ENCODE measurements at places on chromosomes 3 and 15. TPM values are rescaled to one million over a fixed set of nuclear protein-coding genes. Genes with fewer than 3 reads are reported as not detected.

DNA sequence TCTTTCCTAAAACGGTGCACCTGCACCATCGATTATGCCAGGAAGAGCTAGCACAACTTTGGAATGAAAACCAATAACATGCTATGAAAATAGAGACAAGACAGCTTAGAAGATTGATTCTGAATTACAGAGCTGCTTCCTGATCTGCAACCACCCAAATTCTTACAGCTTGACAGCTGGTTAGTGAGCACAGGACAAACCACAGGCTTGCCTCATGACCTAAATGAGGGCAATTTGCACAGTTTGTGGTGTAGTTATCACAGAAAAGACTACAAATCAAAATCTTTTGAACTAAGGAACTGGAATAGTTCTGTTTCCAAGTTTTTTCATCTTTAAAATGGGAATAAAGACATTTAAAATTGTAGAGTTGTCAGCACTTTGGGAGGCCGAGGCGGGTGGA lies 533.5 kb downstream of the NAALADL2 start:
- no peaks in the 10 kb centered on the region for H3K36me3 ChIP-seq
- no peak for DNase-seq
- no peaks in the 10 kb centered on the region for H3K27me3 ChIP-seq
- H3K4me3 ChIP-seq = no peak overlapping the region
- no peak overlapping the region for H3K27ac ChIP-seq
- no peaks in the 10 kb centered on the region for H3K4me1 ChIP-seq

DNA sequence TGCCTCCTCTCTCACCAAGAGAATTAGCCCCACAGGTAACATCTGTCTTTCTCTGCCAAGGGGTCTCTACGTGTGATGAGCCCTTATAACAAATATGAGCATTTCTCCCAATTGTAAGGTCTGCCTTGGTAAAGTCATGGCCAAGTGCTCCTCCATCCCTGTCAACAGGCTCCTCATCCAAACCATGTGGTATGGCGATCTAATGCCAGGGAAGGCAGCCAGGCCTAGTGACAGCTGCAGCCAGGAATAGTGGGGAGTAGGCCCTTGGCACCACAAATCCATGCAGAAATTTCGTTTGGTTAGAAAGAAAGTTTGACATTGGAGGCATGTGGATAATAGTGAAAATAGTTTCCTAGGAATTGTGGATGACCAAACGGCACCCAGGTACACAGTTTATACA lies 4.7 kb upstream of the LRTM1 start:
- no peaks in the 10 kb centered on the region for H3K4me1 ChIP-seq
- H3K36me3 ChIP-seq = no peaks in the 10 kb centered on the region
- no peak overlapping the region for H3K27ac ChIP-seq
- no peaks in the 10 kb centered on the region for H3K27me3 ChIP-seq
- DNase-seq = no peak
- H3K4me3 ChIP-seq = no peak overlapping the region

Gene RAD51
- total RNA-seq = 11.4 TPM

GRCh38 chr3:111936967-111937366 lies 41.9 kb upstream of the ABHD10 start:
- no peak for DNase-seq
- H3K4me3 ChIP-seq = no peak overlapping the region
- H3K27ac ChIP-seq = no peak overlapping the region
- 0 out of 2 replicates have a peak, but pooled peaks cover 3% of the 10 kb centered on the region for H3K4me1 ChIP-seq

Gene CPNE4
- total RNA-seq = not detected

DNA sequence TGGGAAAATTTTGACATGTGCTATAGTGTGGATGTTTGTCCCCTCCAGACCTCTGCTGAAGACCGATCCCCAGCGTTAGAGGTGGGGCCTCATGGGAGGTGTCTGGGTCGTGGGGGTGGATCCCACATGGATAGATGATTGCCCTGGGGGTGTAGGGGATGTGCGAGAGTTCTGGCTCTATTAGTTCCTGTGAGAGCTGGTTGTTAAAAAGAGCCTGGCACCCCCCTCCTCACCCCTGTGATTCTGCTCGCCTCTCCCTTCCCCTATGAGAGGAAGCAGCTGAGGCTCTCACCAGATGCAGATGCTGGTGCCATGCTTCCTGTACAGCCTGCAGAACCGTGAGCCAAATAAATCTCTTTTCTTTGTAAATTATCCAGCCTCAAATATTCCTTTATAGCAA lies 67.4 kb downstream of the ATP10A start:
- no peak overlapping the region for H3K27ac ChIP-seq
- no peak for DNase-seq
- H3K4me3 ChIP-seq = no peak overlapping the region
- no peaks in the 10 kb centered on the region for H3K36me3 ChIP-seq
- no peaks in the 10 kb centered on the region for H3K4me1 ChIP-seq
- H3K27me3 ChIP-seq = no peaks in the 10 kb centered on the region

Gene BCL2A1
- total RNA-seq = 1.4 TPM

Gene NANOGP8
- not detected for total RNA-seq

GRCh38 chr15:101115786-101116680 lies 135.8 kb downstream of the CHSY1 start:
- H3K27ac ChIP-seq = no peak overlapping the region
- no peak for DNase-seq
- H3K4me1 ChIP-seq = peaks cover 12% of the 10 kb centered on the region

DNA sequence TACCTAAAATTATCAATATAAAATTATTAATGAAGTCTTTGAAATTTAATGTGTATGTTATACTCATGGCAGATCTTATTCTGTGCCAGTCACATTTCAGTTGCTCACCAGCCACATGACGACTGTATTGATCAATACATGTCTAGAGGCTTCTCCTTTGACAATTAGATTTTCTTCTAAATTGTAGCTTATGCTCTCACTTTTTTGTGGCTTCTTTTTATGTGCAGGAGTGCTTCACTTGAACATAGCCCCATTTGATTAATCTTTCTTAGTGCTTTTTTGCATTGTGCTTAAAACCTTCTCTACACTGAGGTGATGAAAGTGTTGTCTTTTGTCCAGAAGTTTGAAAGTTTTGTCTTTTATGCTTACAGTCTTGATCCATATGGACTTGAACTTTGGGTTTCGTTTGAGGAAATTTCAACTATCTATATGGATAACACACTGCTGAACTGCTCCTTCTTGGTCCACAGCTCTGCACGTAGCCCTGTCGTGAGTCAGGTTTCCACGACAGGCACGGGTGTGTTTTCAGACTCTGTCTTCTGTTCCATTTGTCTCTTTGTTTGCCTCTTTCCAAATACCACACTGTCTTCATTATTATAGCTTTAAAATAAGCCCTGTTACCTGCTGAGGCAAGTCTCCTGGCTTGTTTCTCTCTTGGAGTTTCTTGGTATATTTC lies 393.9 kb upstream of the CFAP20DC start:
- no peak overlapping the region for H3K4me3 ChIP-seq
- no peaks in the 10 kb centered on the region for H3K27me3 ChIP-seq
- no peaks in the 10 kb centered on the region for H3K4me1 ChIP-seq
- no peak overlapping the region for H3K27ac ChIP-seq

Gene ACP3
- 0.36 TPM for total RNA-seq

DNA sequence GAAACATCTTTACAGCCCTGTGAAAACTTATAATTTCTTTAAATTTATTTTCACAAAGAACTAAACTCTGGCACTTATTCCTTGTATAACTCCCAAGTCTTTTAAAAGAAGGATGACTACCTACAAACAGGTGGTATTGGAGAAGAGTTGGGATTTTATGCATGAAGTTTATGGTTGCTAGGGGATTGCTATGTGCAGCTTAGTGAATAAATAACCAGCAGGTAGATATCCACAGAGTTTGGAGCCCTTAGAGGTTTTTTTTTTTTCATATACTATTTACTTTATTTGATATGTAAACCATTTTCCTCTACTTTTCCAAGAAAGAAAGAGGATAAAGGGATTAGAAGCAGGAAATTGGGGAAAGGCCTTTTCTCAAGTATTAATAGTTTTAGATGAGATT lies 91.5 kb downstream of the GPR156 start:
- no peaks in the 10 kb centered on the region for H3K4me1 ChIP-seq
- no peak overlapping the region for H3K27ac ChIP-seq
- no peak for DNase-seq
- H3K27me3 ChIP-seq = no peaks in the 10 kb centered on the region

Gene USP8
- total RNA-seq = 62.1 TPM

DNA sequence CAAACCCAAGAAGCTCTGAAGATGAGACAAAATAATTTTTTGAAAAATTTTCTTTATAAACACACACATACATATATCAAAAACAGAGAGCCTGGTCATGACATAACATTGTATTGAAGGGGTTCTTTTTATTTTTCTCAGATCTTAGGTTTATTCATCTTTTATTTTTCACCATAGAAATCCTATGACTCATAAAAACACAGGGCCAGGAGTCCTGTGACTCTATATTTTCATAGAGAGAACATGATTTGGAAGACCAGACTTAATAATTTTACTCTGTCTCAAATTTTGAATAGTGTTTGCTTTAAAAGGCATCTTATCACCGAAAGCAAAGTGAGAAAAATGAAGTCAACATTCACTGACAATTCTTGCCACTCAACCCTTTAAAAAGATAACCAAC lies 57.7 kb downstream of the SUCNR1 start:
- H3K4me1 ChIP-seq = no peaks in the 10 kb centered on the region
- no peaks in the 10 kb centered on the region for H3K27me3 ChIP-seq
- no peak for DNase-seq

DNA sequence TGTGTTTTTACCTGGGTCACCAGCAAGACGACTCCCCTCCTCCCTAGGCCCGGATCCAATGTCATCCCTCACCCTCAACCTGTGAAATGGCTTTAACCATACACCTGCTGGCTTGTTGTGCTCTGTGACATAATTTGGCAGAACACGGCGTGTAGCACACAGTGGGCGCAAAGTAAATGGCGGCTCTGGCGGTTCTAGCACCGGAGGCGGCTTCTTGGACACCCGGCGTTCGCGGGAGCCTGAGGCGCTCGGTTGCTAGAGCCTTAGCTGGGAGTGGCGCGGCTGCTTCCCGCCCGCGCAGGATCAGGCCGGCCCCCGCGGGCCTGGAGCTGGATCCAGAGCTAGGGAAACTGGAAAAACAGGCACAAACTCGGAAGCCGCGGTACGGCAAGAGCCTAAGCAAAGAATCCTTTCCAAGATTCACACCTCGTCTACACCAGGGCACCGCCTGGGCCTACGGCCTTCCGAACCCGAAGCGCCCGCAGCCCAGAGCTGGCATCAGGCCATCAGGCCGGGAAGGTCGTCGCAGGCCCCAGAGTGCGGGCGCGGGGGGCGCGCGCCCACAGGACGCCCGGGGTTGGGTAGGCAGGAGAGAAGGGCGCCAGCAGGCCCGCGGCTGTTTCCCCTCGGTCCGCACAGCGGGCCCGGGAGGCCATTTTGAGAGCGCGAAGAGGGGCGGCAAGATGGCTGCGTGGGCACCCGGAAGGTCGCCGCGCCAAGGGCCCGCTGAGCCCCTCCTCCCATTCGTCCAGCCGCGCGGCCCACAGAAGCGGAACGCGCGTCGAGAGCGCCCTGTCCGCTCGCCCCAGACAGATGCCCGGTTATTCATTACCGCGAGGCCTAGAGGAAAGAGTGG lies 43.9 kb upstream of the POLG start:
- H3K27me3 ChIP-seq = no peaks in the 10 kb centered on the region
- no peak overlapping the region for H3K4me3 ChIP-seq
- DNase-seq = no peak
- peaks cover 7% of the 10 kb centered on the region for H3K4me1 ChIP-seq
- no peak overlapping the region for H3K27ac ChIP-seq

DNA sequence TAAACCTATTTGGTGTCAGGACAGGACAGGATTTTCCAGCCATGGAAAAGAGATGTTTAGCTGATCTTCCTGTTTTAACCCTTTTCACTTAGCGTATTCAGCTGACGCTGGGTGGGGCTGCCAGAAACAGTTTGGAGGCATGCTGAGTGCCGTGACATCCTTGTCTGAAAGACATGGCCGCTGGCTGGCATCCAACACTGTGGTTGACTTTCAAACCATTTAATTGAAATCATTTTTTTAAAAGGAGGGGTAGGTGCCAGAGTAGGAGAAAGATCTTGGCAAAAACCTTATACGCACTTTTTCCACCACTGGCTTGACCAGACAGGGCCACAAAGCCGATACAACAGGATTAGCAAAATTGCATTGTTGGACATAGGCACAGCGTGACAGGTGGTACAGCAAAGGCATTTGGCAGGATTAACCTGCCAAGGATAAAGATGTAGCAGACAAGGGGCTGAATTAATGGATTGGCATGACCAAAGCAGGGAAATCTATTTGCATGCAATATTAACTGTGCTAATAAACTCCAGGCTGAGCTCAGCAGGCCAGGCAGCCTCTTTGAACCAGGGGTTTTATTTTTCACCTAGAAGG lies 131.8 kb upstream of the TOPAZ1 start:
- H3K4me3 ChIP-seq = no peak overlapping the region
- peaks cover 13% of the 10 kb centered on the region for H3K4me1 ChIP-seq
- H3K36me3 ChIP-seq = no peaks in the 10 kb centered on the region
- H3K27ac ChIP-seq = no peak overlapping the region
- no peaks in the 10 kb centered on the region for H3K27me3 ChIP-seq

DNA sequence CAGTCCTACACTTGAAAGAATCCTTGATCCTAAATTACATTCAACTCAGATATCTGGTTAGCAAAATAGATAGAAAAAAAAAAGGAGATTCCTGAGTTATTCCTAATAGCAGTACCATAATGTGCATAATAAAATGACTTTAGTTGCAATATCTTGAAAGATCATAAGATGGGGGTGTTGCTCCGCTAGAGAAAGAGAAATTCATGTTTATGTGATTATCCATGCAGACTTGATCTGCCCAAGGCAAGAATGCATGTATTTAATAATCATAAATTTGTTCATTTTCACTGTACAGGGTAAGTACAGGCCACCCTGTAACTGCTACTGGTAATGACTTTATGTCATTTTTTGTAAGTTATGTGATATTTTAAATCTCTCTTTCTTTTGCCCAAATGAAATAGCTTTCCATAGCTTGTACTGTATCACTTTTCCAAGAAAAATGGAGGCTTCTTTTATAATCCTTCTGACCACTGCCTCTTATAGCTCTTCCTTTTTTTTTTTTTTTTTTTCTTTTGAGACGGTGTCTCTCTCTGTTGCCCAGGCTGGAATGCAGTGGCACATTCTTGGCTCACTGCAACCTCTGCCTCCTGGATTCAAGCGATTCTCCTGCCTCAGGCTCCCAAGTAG lies 84.6 kb downstream of the HCN4 start:
- no peaks in the 10 kb centered on the region for H3K4me1 ChIP-seq
- H3K4me3 ChIP-seq = no peak overlapping the region
- DNase-seq = peak; percentile 58
- no peak overlapping the region for H3K27ac ChIP-seq

DNA sequence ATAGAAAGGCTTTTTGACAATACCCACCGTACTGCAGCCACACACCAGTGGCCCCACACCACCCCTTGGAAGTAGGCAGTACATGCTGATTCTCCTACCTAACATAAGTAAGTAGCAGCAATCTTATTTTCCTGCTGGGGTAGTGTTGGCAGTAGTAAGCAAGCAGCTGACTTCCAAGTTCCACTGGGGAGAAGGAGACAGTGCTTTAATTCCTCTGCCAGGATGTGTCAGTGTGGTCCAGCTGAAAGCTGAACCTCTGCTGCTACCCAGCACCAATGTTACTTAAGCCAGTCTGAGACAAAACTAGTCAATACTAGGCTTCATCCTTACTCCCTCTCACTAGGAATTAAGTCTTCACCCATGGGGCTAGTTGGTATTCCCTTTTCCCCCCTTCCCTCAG lies 74.7 kb downstream of the DZIP3 start:
- H3K4me1 ChIP-seq = peaks cover 8% of the 10 kb centered on the region
- H3K27me3 ChIP-seq = no peaks in the 10 kb centered on the region
- no peak overlapping the region for H3K27ac ChIP-seq
- DNase-seq = no peak
- no peak overlapping the region for H3K4me3 ChIP-seq
